ENCODE measurements at places on chromosomes 4 and X. TPM values are rescaled to one million over a fixed set of nuclear protein-coding genes. Genes with fewer than 3 reads are reported as not detected.
A peak's percentile ranks its signal among the peaks of the same experiment; 100 is the strongest.

GRCh38 chrX:13386636-13387035 is 66.8 kb upstream of the ATXN3L start:
- no peak overlapping the region for H3K4me3 ChIP-seq
- DNase-seq = no peak
- no peaks in the 10 kb centered on the region for H3K36me3 ChIP-seq
- no peak overlapping the region for H3K27ac ChIP-seq
- H3K27me3 ChIP-seq = no peaks in the 10 kb centered on the region
- H3K4me1 ChIP-seq = no peaks in the 10 kb centered on the region

UNC5C gene
- 12.0 TPM for total RNA-seq

DNA sequence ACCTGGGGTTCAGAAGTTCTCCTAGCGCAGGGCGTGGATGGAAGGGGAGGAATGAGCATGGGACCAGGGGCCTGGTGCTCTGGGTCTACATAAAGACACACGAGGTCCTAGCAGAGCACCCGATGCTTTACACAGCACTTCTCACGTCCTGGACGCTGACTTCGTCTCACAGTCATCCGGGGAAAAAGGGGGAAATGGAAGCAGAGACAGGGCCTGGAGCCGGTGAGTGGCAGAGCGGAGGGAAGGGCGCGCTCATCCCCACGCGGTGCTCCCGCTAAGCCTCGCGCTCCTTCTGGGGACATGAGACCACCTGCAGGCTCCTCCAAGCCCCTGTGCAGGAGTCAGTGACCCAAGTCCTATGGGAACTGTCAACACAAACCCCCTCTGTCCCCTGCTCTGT is 157.7 kb downstream of the AFAP1 start:
- no peaks in the 10 kb centered on the region for H3K36me3 ChIP-seq
- H3K27ac ChIP-seq = no peak overlapping the region
- no peak for DNase-seq
- H3K27me3 ChIP-seq = no peaks in the 10 kb centered on the region
- peaks cover 8% of the 10 kb centered on the region for H3K4me1 ChIP-seq

DNA sequence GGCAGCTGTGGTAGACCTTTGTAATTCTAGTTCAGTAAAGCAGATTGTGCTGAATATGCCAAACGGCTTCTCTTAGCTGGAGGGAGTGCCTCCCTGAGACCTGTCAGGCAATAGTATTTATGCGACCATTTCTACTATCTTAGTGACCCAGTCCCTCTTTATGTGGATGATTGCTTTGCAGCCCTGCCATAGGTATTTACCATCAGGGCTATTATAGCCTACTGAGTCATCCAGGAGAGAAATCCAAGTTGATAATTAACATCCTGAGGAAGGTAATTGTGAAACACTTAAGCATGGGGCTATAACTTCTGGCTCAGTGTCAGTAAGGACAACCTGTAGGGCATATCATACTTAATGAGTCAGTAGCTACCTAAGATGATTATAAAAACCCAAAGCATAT is 103.9 kb upstream of the MAOA start:
- no peak for DNase-seq
- no peak overlapping the region for H3K27ac ChIP-seq
- H3K4me3 ChIP-seq = no peak overlapping the region
- no peaks in the 10 kb centered on the region for H3K36me3 ChIP-seq

DNA sequence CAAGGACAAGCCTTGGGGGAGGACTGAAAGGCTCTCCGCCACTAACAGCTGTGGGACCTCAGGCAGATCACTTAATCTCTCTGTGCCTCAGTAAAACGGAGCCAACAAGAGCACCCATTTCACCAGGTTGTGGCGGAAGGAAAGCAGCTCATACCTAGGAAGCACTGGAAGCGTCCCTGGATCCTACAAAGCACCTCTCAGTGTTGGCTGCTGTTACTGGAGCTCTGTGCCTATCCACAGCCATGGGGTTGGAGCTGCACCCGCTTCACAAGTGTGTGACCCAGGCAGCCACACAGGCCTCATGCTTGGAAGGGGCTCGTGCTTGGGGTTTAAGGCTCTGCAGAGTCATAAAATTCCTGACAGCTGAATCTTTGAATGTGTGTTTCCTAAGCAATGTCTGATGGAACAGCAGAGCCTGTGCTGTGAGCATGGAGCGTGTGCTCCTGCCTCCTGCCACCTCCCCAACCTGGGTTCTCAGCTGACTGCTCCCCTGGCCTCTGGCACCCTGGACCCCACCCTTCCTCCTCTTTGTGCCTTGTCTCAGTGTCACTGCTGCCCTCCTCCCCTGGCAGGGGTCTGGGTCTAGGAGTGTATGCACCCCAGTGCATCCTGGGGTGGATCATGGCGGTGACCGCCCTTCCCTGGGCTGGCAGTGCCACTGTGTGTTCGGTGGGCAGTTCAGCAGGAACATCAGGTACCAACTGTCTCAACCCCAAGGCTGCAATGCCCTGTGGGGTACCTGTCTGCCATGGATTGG is 14.4 kb upstream of the MAN2B2 start:
- no peak for DNase-seq
- H3K4me1 ChIP-seq = peaks cover 17% of the 10 kb centered on the region
- no peak overlapping the region for H3K4me3 ChIP-seq
- no peak overlapping the region for H3K27ac ChIP-seq
- no peaks in the 10 kb centered on the region for H3K27me3 ChIP-seq

RASL11B gene
- 9.3 TPM for total RNA-seq

DNA sequence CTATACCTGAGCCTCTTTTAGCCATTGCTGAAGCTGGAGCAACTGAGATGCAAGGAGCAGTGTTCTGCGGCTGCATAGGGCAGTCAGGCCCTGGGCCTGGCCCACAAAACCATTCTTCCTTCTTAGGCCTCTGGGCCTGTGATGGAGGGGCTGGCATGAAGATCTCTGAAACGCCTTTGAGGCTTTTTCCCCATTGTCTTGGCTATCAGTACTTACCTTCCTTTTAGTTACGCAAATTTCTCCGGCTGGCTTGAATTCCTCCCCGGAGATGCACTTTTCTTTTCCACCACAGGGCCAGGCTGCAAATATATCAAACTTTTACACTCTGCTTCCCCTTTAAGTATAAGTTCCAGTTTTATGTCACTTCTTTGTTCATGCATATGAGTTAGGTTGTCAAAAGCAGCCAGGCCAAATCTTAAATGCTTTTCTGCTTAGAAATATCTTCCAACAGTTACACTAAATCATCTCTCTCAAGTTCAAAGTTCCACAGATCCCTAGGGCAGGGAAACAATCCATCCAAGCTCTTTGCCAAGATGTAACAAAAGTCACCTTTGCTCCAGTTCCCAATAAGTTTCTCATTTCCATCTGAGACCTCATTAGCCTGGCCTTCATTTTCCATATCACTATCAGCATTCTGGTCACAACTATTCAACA is 194.4 kb upstream of the PCDH7 start:
- DNase-seq = no peak
- H3K36me3 ChIP-seq = no peaks in the 10 kb centered on the region
- H3K27ac ChIP-seq = no peak overlapping the region
- H3K4me1 ChIP-seq = no peaks in the 10 kb centered on the region

GRCh38 chr4:30269850-30270249 is 450.3 kb upstream of the PCDH7 start:
- no peak overlapping the region for H3K4me3 ChIP-seq
- DNase-seq = no peak
- H3K4me1 ChIP-seq = no peaks in the 10 kb centered on the region
- no peaks in the 10 kb centered on the region for H3K27me3 ChIP-seq

DNA sequence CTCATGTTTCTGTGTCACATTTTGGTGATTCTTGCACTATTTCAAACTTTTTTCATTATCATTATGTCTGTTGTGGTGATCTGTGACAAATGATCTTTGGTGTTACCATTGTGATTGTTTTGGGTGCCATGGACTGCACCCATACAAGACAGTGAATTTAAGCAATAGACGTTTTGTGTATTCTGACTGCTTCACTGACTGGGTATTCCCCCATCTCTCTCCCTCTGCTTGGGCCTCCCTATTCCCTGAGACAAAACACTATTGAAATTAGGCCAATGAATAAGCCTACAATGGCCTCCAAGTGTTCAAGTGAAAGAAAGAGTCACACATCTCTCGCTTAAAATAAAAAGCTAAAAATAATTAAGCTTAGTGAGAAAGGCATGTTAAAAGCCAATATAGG is 60.2 kb downstream of the BANK1 start:
- no peak overlapping the region for H3K27ac ChIP-seq
- H3K27me3 ChIP-seq = no peaks in the 10 kb centered on the region
- H3K4me1 ChIP-seq = no peaks in the 10 kb centered on the region

- H3K4me1 ChIP-seq = peaks cover 10% of the 10 kb centered on the region
- no peaks in the 10 kb centered on the region for H3K27me3 ChIP-seq
- H3K27ac ChIP-seq = peak overlapping the region; percentile 44
- no peak for DNase-seq
- H3K4me3 ChIP-seq = no peak overlapping the region
Observed at GRCh38 chrX:13000301-13000811, 25.4 kb downstream of the TMSB4X start.

DNA sequence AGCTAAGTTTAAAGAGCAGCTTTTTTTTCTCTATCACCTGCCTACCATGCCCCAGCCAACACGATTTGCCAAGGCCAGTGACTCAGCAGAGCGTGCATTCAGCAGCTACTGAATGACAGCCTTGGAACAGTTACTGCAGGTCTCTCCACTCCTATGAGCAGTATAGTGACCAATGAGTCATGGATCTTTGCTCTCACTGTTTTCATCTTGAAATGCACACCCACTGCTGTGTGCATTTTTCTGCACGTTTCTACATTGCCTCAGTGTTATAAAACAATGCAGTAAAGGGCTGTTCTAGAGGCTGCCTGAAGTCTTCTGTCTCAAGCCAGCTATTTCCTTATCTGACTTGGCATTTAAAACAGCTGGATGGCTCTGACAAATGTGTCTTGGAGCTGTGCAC is 66.0 kb upstream of the C4orf54 start:
- H3K4me1 ChIP-seq = peaks cover 16% of the 10 kb centered on the region
- no peaks in the 10 kb centered on the region for H3K36me3 ChIP-seq
- DNase-seq = no peak
- no peak overlapping the region for H3K4me3 ChIP-seq
- H3K27ac ChIP-seq = peak overlapping the region; percentile 3
- H3K27me3 ChIP-seq = no peaks in the 10 kb centered on the region

FATE1 gene
- not detected for total RNA-seq

SPANXD gene
- not detected for total RNA-seq

GRCh38 chrX:154348114-154348531 is 26.3 kb downstream of the FLNA start:
- H3K4me1 ChIP-seq = no peaks in the 10 kb centered on the region
- H3K27ac ChIP-seq = no peak overlapping the region
- no peak for DNase-seq
- H3K4me3 ChIP-seq = no peak overlapping the region
- H3K36me3 ChIP-seq = peaks cover 32% of the 10 kb centered on the region

DNA sequence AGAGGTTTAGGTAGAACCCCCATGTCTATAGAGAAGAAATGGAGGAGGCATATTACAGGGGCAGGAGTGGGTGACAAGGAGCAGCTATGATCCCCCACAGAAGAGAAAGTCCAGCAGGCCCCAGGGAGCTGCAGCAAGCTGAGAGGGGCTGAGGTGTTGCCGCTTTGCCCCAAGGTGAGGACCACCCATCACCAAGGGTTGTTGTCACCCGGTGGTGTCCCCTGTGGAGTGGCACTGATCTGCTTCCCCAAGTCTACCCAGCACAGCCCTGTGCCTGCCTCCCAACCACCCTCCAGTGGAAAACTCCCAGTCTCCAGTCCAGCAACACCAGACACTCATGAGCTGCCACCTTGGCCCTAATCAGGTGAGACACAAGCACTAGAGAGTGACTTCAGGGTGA is 149.3 kb upstream of the NOCT start:
- H3K27ac ChIP-seq = no peak overlapping the region
- H3K4me1 ChIP-seq = no peaks in the 10 kb centered on the region
- H3K4me3 ChIP-seq = no peak overlapping the region
- H3K27me3 ChIP-seq = no peaks in the 10 kb centered on the region

- no peaks in the 10 kb centered on the region for H3K27me3 ChIP-seq
- H3K27ac ChIP-seq = no peak overlapping the region
- no peak overlapping the region for H3K4me3 ChIP-seq
Observed at GRCh38 chr4:78298618-78299017, 241.5 kb downstream of the FRAS1 start.

POLN gene
- total RNA-seq = 3.9 TPM

DNA sequence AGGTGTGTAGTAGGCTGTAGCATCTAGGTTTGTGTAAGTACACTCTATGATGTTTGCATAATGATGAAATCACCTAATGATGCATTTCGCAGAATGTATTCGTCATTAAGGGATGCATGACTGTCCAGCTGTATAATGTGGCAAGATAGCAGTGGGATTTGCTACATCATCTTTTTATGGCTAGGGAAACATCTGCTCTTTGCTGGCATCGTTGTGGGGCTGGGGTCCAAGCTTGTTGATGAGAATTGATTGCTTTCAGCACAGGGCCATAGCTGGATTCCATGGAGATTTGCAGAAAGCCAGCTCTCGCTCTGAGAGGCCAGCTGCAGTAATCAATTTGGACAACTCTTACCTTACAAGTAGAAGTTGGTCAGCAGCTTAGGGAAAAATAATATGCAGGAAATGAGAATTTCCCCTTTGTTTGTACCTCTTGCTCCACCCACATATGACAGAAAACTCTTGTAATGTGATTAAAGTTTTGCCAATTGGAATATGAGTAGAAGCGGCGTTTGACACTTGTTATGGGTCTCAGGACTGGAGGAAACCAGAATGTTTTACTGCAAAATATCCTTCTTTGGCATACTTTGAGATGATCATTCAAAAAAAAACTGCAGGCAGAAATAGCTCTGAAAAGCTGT is 310.5 kb downstream of the RAPGEF2 start:
- no peaks in the 10 kb centered on the region for H3K4me1 ChIP-seq
- H3K27me3 ChIP-seq = no peaks in the 10 kb centered on the region
- no peaks in the 10 kb centered on the region for H3K36me3 ChIP-seq
- DNase-seq = no peak
- no peak overlapping the region for H3K4me3 ChIP-seq

GRCh38 chr4:99473131-99473530 is 37.7 kb upstream of the C4orf17 start:
- H3K4me1 ChIP-seq = no peaks in the 10 kb centered on the region
- no peak for DNase-seq
- H3K4me3 ChIP-seq = no peak overlapping the region
- no peaks in the 10 kb centered on the region for H3K36me3 ChIP-seq
- no peak overlapping the region for H3K27ac ChIP-seq

DNA sequence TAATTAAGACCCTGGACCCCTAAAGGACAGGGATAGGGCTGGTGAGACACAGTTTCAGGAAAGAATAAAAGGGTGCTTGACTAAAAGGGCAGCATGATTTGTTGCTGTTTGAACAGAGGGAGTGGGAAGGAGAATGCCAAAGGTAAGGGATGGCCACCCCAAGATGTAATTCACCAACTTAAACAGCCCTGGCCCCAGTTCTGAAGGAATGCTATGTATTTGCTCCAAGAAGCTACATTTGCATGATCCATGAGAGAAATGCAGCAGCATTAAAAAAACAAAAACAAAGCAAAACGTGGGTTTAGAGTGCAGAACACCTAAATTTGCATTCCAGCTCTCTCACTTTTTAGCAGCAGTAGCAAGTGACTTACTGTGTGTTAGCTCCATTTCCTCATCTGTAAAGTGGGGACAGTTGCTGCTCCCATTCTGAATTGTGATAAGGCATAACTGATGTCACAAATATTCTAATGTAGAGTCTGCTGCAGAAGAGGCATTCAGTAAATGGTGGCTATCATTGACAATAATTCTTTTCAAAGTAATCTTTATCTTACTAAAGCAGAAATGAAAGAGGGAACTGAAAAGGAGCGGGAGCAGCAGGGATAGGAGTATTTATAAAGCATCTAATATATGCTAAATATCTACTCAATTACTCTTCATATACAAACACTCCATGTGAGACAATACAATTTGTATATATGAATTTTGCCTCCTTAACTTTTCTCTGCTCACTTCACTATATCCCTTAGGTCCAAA is 115.8 kb downstream of the PPARGC1A start:
- no peaks in the 10 kb centered on the region for H3K27me3 ChIP-seq
- no peak overlapping the region for H3K27ac ChIP-seq
- no peaks in the 10 kb centered on the region for H3K4me1 ChIP-seq
- H3K4me3 ChIP-seq = no peak overlapping the region
- H3K36me3 ChIP-seq = no peaks in the 10 kb centered on the region

SSX2B gene
- total RNA-seq = not detected
